NCI-H187 treated with DMSO at 0.1 percent for 48 hours (cell line): ENCODE measurements at places on chromosomes 6 and 20.

- no peak for DNase-seq
Measured at GRCh38 chr20:3811467-3812258, 8.7 kb upstream of the AP5S1 start.

GRCh38 chr6:18656506-18656905, 269.4 kb downstream of the RNF144B start:
- no peak for DNase-seq

GRCh38 chr6:62999796-63000195, 211.5 kb upstream of the FKBP1C start:
- DNase-seq, result no peak

- no peak for DNase-seq
Measured at GRCh38 chr6:112160745-112161144, 73.4 kb downstream of the FAM229B start.

DNA sequence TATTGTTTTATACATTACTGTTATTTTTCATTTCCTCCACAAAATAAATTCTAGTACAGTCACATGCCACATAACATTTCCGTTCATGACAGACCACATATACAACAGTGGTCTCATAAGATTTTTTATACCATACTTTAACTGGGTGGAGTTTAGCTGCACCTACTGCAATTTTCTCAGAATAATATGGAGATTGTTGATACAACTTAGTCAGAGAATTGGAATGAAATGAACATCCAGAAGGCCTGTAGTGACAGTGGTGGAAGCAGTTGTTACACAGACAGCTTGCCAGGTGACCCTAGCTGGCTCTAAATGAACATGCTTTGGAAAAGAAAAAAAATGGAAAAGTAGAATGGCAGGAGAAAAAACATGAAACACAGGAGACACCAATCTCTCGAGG, 183.2 kb upstream of the TCF21 start:
- no peak for DNase-seq

GRCh38 chr6:100093405-100093804, 99.4 kb upstream of the MCHR2 start:
- no peak for DNase-seq

DNA sequence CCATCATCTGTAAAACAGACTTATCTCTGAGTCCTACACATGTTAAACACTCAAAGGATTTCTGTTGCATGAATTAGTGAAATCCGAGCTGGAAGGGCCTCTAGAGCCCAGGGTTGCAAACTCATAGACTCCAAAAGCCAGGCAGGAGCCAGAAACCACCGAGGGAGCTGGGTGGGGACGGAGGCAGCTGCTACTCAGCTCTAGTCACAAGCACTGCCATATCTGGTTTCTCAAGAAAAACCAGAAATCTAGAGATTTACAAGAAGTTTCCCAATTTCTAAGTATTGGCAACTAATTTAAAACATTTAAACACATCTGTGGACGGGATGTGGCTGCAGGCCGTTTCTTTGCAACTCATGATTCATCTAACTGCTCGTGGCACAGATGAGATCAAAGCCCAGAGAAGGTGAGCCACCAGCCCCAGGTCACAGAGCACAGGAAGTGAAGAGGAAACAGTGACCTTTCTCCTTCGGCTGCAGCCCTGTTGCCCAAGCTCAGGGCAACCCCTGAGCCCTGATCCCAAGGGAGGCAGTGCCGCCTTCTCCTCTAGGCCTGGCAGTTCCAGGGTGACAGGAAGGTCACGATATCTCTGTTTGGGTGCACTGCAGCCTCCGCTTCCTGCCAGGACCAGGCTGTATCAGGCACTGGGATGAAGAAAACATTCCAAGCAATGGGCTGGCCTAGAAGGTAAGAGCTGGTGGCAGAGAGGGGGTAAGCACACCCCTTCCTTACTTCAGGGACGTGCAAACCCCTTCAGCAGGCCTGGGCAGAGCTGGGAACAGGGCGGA, 26.4 kb upstream of the PTGIS start:
- DNase-seq, result no peak

DNA sequence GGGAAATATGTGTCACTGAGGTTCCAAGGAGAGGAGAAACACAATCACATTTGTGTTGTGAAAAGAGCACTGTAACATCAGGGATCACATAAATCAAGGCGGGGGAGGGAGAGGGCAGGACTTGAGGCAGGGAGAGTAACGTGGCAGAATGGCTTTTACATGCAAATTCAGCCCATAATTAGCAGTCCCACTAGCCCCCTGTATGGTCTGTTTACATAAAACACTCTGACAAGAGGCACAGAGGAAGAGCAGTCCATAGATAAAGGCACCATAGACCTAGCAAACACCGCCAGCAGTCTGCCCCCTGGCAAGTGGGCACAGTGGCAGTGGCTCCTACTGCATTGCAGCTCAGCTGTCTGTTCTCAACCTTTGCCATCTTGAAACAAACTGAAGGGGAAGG, 82.7 kb downstream of the LYRM2 start:
- no peak for DNase-seq

DNA sequence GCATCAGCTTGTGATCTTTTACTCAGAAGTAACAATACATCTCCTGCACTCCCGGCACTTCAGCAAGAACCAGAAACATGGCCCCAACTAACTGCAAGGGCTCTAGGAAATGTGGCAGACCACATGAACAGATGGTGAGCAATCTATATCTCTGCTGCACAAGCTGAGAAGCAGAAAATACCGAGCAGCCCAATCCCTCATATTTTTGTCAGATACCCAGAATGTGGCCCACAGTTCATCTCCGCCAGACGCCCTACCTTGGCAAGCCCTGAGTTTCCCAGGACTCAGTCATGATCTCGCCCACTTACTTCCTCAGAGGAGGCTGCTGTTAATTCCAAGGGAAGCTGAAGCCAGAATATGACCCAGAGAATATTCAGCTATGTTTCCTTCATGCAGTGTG, 63.1 kb upstream of the PHACTR1 start:
- no peak for DNase-seq

GRCh38 chr6:93407186-93407585, 12.2 kb downstream of the EPHA7 start:
- DNase-seq, result no peak

DNA sequence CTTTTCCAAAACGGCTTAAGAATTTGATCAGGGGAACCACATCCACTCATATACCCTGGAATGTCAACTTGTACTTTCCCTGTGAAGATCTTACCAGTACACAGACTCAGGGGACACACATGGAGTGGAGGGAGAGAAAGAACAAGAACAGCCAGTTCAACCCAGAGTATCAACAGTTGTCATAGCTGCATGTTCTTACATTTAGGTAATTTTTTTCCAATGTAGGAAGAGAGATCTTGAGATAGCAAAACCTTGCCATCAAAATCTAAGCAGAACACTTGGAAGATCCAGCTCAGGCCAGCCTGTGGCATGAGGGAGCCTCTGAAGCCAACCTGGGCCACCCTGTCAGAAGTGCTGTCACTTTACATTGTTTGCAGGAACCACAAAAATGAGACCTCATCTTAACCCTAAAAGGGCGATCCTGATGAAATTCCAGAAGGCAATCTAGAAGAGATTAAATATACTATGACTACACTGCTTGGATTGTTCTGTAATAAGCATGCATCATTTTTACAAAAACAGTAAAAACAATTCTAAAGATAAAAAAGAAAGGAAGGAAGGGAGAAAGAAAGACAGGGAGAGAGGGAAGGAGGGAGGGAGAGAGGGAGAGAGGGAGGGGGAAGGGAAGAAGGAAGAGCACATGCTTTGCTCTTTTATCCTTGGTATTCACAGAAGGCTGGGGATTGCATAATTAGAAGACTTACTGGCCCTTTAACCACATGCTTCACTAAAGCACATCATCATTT, 124.7 kb upstream of the TCF21 start:
- no peak for DNase-seq

DNA sequence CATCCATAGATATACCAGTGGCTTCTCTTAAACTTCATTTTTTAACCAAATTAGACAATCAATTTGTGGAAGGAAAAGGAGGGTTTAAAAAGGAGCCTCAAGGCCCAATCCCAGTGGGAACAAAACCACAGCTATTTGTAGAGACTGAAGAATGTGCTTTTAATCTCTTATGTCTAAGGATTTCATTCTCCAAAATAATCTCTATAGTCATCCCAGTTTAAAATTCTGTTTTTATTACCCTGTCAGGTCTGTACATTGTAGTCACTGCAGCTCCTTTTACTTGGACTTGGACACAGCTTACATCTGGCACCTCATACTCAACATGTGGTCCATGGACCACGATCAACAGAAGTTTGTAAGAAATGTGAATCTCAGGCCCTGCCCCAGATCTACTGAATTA, 152.1 kb upstream of the STMND1 start:
- no peak for DNase-seq

- DNase-seq, result no peak
Measured at GRCh38 chr6:124040655-124041054, 237.0 kb downstream of the NKAIN2 start.

DNA sequence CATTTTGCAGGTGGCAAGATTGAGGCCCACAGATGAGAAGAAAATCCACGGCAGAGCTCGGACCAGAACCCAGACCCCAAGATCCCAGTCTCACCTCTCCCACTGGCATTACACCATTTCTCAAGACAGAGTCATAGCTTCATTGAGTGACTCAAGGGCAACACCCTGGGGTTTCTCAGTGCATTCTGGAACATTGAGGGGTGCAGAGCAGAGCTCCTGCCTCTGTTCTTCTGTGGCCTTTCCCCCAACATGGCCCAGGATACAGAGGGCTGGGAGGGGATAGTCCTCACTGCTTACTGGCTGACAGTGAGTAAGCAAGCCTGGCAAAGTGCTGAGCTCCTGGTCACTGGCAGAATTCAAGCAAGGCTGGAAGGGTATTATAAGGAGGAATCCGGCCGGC, 74.0 kb downstream of the MDGA1 start:
- no peak for DNase-seq

DNA sequence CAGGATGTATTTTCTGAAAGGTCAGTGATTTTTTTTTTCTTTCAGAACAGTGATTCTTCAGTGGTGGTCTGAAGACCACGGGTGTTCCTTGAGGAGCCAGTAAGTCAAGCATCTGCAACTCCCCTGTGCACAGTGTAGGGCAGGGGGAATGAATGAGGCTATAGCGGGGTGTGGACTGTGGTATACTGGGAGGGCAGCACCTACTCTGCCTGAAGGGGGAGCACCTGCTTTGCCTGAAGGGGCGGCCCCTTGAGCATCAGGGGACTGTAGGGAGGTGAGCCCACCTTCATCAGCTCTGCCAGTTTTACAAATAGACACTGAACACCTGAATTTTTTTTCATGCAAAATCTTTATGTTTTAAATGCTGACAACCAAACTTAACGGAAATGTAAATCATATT, 77.5 kb upstream of the RIPOR2 start:
- DNase-seq, result no peak

DNA sequence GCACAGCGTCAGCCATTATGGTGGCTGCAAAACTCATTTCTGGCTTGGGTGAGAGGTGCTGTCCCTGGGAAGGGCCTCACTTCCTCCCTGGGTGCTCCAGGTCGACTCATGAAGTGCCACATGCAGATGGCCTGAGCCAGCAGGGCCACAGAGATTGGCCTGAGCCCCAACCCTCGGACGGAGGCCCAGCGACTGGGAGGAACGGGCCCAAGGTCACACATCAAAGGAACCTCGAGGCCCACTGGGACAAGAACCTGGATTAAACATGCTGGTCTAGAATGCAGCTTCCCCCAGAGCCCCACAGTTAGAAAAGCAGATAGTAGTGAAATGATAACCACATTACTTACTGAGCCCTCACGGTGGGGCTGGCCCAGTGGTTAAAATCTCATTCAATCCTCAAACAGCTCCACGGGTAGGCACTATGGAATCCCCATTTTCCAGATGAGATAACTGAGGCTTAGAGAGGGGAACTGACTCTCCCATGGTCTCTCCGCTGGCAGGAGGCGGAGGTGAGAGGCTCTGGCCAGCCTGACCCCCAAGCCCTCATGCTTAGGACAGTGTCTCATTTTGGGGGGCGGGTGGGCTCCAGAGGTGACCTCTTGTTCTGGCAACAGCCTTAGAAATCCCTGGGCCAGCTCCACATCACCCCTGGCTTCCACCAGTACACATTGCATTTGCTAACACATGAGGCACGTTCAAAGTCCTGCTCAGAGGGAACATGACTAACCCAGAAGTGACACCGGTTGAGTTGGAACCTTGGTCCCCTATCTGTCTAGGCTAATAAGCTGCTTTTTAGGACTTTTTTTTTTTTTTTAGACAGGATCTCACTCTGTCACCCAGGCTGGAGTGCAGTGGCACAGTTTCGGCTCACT, 53.0 kb downstream of the SRC start:
- DNase-seq, result no peak

GRCh38 chr20:12700701-12701100, 308.1 kb upstream of the SPTLC3 start:
- no peak for DNase-seq

DNA sequence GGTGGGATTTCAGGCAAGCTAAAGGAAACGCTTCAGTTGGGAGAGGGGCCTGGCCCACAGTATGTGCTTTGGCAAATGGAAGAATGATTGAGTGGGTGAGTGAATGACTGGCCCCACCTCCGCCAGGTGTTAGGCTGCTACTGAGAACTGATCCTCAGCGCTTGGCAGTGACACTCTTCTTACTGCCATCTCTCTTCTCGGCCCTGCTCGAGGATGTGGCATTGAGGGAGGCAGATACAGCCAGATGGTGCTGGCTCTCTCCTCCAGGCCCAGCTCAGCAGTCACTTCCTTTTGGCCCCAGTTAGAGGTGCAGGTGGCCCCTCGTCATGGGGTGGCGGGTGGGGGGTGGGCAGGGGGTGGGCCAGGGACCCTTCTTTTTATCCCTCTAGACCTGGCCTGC, 38.9 kb upstream of the KCNK5 start:
- DNase-seq, result peak; percentile 44

GRCh38 chr6:135231469-135231844, 50.3 kb downstream of the MYB start:
- no peak for DNase-seq

- DNase-seq, result no peak
Measured at GRCh38 chr20:43383026-43383795, 74.5 kb upstream of the SRSF6 start.

GRCh38 chr6:112939563-112939962, 592.4 kb downstream of the RFPL4B start:
- no peak for DNase-seq

DNA sequence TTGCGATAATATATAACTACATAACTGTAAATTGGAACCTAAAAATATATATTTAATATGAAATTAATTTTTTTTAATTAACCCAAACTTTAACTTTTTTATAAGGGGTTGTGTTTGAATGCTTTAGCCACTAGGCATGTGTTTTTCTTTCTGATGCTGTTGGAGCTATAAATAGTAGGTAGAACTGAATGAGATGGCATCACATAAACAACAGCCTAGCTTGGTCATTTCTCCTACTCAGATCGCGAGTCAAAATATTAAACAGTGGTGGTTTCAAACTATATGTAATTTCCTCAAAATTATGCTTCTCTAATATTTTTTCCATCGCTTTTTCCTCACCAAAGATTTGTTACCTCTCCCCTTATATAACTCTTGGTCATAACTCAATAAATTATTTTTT, 243.2 kb downstream of the ARID1B start:
- DNase-seq, result no peak

- DNase-seq, result no peak
Measured at GRCh38 chr6:1348675-1349074, 36.8 kb downstream of the FOXQ1 start.

- no peak for DNase-seq
Measured at GRCh38 chr6:144259986-144260385, 25.1 kb upstream of the UTRN start.

GRCh38 chr20:57248132-57248797, 18.2 kb downstream of the BMP7 start:
- DNase-seq, result no peak
